Right renal pelvis (tissue), 4 donors: ENCODE measurements at places on chromosomes 2 and 18.

GRCh38 chr2:213723041-213723560 lies 438.8 kb downstream of the SPAG16 start:
- DNase-seq: no peak

- no peak for DNase-seq
Measured at GRCh38 chr2:43174368-43174916, 52.0 kb downstream of the ZFP36L2 start.

- DNase-seq: no peak
Measured at GRCh38 chr2:121881950-121882349, 126.5 kb downstream of the TSN start.

DNA sequence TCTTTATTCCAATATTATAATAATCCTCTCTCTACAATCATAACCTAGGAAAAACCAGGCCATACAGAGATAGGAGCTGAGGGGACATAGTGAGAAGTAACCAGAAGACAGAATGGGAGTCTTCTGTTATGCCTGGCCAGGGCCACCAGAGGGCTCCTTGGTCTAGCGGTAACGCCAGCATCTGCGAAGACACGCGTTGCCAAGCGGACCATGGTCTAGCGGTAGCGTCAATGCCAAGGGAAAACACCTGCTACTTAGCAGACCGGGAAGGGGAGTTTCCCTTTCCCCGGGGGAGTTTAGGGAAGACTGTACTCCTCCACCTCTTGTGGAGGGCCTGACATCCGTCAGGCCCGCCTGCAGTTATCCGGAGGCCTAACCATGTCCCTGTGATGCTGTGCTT lies 36.6 kb downstream of the ARL6IP6 start:
- peak; percentile 3 for DNase-seq

DNA sequence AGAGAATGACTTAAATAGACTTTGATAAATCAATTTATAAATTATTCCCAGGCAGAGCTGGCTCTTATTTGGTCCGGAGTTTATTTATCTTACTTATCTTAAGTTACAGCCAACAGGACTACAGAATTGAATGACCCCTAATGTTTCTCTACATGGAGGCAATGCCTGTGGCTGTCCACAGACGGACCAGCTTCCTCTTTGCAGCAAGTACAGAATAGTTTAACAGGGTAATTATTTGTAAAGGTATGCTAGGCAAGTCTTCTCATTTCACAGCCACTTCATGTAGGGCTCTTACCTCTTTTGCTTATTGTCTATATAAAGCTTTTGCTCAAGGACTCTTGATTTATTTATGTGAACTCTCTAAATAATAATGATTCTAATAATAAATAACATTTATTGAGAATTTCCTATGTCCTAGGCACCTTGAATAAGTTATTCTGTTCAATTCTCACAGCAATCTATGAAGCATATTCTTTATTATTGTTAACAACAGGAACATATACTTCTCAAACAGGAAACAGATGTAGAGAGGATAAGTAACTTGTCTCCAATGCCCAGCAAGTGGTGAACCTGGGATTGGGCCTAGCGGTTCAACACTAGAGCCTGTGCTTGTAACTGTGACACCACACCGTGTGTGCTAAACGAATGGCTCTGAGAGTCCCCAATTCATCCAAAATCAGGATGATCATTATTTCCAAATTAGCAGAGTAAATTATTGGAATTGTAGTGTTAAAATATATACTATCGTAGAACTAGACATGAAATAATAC lies 58.8 kb upstream of the NXPH2 start:
- no peak for DNase-seq

DNA sequence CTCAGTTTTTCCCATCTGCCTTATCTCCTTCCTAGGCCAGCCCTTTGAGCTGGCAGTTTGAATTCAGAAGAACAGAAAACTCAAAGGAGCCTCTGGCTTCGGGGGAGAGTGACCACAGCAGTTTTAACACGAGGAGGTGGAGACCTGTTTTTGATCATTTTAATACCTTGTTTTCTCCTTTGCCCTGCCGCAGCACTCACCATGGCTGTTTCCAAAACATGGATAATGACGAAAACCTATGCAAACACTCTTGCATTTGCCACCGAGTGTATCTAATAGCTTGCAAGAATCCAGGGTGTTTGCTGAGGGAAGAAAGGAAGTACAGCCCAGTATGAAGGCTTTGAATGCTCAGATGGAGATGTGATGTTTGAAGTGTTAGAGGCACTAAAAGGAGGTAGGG lies 167.1 kb downstream of the PRKCE start:
- no peak for DNase-seq

GRCh38 chr18:67726882-67727281 lies 210.4 kb upstream of the DSEL start:
- DNase-seq: no peak

GRCh38 chr18:13447621-13448334 lies 229.2 kb downstream of the LDLRAD4 start:
- DNase-seq: peak; percentile 28

- no peak for DNase-seq
Measured at GRCh38 chr2:170744248-170745002, 25.8 kb upstream of the ERICH2 start.

GRCh38 chr2:41909584-41909983 lies 138.2 kb upstream of the PKDCC start:
- no peak for DNase-seq

GRCh38 chr2:99555404-99555803 lies 65.6 kb upstream of the REV1 start:
- DNase-seq: no peak

GRCh38 chr2:222982010-222982908 lies 69.7 kb upstream of the KCNE4 start:
- DNase-seq: no peak

DNA sequence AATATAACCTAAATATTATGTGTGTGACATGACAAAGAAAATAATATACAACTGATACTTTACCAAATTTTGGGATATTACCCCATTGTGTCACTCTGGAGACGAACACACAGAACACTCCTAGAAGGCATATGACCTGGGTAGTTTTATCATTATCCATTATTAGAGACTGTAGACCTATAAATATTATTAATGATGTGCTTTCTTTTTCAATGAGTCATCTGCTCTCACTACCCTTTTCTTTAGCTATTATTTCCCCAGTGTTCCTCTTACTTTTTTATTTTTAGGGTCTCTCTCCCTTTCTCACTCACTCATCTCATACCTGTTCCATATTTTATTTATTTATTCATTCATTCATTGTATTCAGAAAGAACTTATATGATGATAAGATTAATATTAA lies 143.3 kb upstream of the ITGA4 start:
- DNase-seq: no peak

- DNase-seq: no peak
Measured at GRCh38 chr2:41736105-41736567, 311.7 kb upstream of the PKDCC start.

- no peak for DNase-seq
Measured at GRCh38 chr18:13289481-13290205, 71.1 kb downstream of the LDLRAD4 start.

GRCh38 chr2:227687189-227687588 lies 20.6 kb downstream of the SCYGR5 start:
- DNase-seq: no peak

- no peak for DNase-seq
Measured at GRCh38 chr2:223856584-223856983, 19.2 kb upstream of the AP1S3 start.

DNA sequence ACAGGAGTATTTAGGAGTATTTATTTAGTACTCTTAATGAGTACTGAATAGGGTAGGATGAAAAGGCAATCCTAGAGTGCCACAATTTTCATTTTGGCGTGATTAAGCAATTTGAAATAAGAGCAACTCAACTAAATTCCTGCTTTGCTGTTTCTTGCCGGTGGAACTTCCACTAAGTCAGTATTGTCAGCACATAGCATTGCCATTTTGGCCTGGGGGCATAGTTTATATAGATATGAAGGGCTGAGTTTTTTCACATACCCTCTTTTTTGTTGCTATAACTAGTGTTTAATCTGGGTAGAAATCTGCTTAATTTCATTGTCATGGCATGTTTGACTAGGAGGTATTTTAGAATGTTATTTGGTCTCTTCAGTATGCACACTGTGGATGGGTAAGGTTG lies 1.9 kb downstream of the GTF2A1L start:
- no peak for DNase-seq

- DNase-seq: no peak
Measured at GRCh38 chr2:54226260-54226659, 29.8 kb downstream of the TSPYL6 start.

- no peak for DNase-seq
Measured at GRCh38 chr2:236662231-236663185, 92.9 kb downstream of the ACKR3 start.

- no peak for DNase-seq
Measured at GRCh38 chr2:169363560-169364150, 1.3 kb upstream of the LRP2 start.

- DNase-seq: no peak
Measured at GRCh38 chr2:105636109-105636740, 108.5 kb upstream of the NCK2 start.

DNA sequence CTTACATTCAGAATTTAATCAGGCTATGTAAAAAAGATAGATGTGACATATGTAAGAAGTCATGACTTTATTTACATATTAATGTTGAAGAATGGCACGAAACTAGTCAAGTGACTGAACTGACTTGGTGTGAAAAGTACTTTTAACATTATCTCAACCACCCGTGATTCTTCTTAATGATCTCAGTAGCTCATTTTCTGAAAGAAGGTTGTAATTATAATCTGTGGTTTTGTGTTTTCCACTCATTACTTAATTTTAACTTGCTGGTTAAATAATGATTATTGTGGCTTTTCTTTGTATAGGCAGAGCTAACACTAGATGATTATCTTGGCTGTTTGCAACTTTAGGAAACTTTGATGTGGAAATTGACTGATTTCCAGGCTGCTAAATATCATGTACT lies 18.5 kb downstream of the KCNJ13 start:
- DNase-seq: no peak

GRCh38 chr2:9107168-9108025 lies 99.2 kb upstream of the ASAP2 start:
- DNase-seq: no peak

GRCh38 chr2:150282771-150283371 lies 204.6 kb downstream of the RND3 start:
- DNase-seq: no peak

GRCh38 chr2:235762832-235763598 lies 269.2 kb downstream of the AGAP1 start:
- DNase-seq: no peak

DNA sequence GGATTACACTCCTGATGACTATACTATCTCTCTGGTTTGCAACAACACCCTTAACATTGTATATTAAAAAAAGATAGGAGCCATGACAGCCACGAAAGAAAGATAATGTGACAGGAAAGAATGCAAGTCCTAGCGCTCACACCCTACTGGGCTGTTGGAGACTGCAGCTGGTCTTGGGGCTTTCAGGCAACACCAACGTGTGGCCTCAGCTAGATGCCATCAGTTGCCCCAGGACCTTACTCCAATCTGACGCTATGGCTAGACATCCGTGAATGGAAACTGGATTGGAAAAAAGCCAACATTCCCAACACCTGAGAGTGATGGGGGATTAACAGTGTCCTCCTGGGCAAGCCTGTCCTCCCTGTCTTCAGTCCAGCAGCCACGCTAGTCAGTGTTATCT lies 357.4 kb upstream of the GULP1 start:
- no peak for DNase-seq

- DNase-seq: no peak
Measured at GRCh38 chr2:223772363-223772762, 65.0 kb downstream of the AP1S3 start.

- no peak for DNase-seq
Measured at GRCh38 chr2:44777537-44777936, 164.0 kb upstream of the SIX3 start.

GRCh38 chr2:189049709-189050164 lies 75.6 kb downstream of the COL3A1 start:
- no peak for DNase-seq

- DNase-seq: no peak
Measured at GRCh38 chr18:5467671-5468070, 76.1 kb downstream of the EPB41L3 start.

DNA sequence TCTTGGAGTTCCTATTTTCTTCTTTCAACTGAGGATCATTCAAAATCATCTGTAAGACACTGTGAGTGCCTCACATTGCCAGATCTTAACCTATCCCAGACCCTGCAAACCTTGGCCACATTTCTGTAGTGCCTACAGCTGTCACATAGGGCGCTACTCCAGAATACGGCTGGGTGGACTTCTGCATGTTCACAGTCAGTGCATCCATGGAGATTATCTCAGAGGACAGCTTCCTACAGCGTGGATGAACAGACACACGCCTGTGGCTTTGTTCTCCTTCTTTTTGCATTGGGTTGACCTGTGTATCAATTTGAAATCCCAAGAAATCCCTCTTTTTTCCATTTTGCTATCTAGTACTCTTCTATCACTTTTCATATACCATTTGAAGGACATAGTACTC lies 1.9 kb upstream of the KLHL29 start:
- DNase-seq: no peak

- DNase-seq: peak; percentile 56
Measured at GRCh38 chr18:51621113-51621863, 423.8 kb upstream of the MEX3C start.

DNA sequence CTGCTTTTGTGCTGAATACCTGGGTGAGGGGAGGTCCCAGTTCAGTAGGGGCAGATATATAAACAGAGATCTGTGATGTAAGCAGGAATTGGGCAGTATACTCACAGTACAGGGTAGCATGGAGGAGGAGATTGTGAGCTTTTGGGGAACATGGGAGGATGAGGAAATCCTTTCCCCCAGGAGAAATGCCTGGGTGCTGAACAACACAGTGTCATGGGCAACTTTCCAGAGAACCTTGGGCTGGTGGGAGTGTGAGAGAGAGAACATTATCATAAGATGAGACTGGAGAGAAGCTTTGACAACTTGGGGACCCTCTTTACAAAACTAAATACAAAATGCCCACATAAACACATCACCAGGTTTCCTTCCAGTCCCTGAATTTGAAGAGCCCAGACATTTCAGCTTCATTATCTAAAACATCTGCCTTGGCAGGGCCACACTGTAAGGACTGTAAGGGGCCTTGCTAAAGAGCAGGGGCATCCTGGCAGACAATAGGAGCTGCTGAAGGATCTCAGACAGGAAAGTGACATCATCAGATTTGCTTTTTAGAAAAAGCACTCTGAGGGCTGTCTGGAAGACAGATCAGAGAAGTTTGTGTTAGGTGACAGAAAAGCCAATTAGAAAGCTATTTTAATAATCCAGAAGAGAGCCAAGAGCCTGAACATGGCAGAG lies 303.1 kb upstream of the FBXO11 start:
- no peak for DNase-seq

GRCh38 chr2:20018601-20019152 lies 6.2 kb upstream of the MATN3 start:
- no peak for DNase-seq
